Stimulated activated CD4-positive, alpha-beta T cell treated with anti-CD3 and anti-CD28 coated beads, Interleukin-15, amount 100 ng/mL, for 1 hour (primary cell): ENCODE measurements at places on chromosomes 5 and 9.

- DNase-seq: no peak
These were observed 303.7 kb upstream of the PAPPA start for GRCh38 chr9:115849679-115850412.

DNA sequence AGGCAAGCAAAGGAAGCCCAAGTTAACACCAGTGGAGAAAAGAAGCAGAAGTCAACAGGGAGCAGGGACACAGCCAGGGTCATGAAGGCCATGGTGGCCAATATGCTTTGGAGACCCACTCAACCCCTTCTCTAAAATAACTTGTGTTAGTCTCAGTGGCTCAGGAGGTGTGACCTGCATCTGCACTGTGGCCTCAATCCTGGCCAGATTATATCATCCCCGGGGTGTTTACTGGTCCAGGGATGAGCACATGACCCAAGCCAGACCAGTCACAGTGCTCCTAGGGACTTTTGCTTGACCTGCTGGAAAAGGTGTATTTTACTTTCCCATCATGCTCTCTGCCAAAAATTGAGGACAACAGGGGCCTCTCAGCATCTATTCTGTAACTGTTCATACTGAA lies 105.2 kb downstream of the DPYSL3 start:
- DNase-seq: no peak

DNA sequence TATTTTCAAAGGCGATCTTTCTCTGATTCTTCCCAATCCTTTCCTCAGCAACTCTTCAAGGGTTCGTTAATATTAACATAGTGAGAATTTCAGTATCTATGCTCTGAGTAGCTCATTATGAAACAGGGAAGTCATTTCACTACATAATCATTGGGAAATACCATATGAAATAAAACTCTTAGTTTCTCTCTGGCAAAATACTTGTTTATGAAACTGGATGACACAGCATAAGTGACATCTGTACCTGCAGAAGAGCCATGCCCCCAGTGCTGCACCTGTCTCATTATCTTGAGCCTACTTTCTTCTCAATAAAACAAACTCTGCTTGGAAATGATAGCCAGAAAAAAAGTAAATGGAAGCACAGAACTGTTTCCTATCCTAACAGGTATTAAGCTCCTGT lies 33.8 kb upstream of the OTULIN start:
- no peak for DNase-seq

DNA sequence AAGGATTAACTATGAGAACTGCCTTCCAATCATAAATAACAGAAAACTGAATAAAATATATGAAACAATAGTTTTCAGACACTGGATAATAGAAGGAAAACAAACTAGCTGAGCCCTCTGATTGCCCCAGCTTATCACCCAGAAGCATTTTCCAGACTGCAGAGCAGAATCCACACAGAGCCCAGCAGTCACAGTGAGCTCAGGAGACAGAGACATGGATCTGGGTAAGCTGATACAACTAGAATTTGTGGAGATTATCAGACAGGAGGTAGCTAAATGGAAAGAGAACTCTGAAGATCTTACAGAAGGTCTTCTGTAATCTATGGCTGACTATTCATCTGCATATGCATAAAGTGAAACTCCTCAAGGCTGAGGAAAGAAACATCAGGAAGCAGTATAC lies 128.8 kb downstream of the NR2F1-AS1 start:
- no peak for DNase-seq
